B cell (primary cell): ENCODE measurements at places on chromosomes 5 and 9. TPM values are rescaled to one million over a fixed set of nuclear protein-coding genes. Genes with fewer than 3 reads are reported as not detected.

The TSSK1B gene
- total RNA-seq = not detected in 2 replicates

- no peak for DNase-seq
These were observed 72.8 kb upstream of the ZNF608 start for GRCh38 chr5:124819201-124819600.

GRCh38 chr5:125232779-125233230 is 486.4 kb upstream of the ZNF608 start:
- DNase-seq = no peak

DNA sequence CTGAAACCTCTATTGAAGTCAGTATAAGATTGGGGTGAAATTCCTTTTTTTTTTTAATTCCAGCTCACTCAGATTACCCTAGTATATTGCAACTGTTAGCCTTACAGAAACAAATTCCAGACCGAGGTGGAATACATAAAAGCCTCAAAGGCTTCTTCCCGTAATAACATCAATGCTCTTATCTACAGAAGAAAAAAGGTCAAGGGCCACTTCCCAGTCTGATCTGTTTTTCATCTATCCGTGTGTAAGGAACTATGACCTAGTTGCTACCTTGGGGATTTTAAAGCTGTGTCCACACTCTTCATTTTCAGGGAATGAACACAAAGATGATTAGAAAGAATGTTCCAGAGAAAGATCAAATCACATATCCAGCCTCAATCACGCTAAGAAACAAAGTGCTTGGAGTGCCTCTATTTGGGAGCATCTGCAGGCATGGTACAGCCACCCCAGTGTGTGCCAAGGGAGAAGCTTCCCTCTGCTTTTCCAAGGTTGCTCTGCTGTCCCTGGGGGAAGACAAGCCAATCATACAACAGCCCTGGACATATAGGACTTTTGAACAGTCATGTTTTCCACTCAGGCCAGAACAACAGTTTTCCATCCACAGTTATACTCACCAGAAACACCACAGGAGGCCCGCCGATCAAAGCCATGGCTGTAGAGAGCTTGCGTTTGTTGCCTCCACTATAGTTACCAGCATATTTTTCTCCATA is 23.5 kb downstream of the NIPSNAP3B start:
- DNase-seq = no peak

DNA sequence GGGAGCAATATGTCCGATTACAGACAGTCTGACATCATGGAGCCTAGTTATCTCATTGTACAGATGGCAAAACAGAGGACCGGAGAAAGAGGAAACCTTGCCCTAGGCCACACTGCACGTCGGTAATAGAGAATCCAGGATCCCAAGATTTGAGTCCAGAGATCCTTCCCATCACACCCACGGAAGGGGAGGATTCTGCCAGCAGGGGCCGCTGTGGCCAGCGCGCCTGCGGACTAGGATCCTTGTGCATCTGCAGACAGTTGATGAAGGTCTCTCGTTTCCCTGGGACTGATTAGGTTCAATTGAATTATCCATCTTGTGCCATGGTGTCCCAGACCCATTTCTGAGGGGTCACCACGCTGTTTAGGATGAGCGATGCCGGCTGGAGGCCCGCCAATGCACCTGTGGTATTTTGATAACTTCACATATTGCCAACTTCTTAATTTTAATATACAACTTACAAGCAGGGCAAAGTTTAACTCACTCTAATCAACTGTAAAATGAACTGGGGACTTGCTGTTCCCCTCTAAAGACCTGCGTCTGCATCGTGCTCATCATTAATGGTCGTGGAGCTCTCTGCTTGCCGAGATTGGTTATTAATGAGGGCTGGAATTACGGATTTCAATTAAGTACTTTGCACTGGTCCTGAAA is 592.7 kb upstream of the BRINP1 start:
- no peak for DNase-seq

DNA sequence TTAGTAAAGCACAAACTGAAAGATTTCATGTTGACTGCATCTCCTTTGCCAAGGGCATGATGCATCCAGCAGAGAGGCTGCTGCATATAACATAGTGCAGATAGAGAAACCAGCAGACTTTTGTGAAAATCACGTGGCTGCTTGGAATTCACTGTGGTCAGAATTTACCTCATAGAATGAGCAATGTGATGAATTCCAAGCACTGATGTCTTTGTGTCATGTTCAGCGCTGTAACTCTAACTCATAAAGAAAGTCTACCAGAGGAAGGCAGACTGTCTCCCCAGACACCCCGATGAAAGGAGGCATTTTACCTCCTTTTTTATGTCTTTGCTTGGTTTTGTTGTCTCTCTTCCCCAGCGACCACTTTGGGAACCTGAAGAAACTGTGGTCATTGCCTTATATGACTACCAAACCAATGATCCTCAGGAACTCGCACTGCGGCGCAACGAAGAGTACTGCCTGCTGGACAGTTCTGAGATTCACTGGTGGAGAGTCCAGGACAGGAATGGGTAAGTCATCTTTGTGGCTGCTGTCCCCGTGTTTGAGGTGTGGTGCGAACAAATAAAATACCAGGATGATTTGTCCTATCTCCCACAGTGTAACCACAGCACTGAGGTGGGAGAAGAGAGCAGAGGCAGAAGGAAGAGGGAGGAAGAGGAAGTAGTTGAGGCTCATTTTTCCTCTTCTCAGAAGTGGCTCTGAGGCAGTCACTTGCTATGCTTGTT is 42.0 kb downstream of the ITK start:
- no peak for DNase-seq
